ENCODE measurements at places on chromosomes 2 and 18.

- DNase-seq, result no peak
These were observed 28.9 kb upstream of the CNOT11 start for GRCh38 chr2:101223814-101224231.

GRCh38 chr2:73897240-73897583 lies 4.4 kb downstream of the ACTG2 start:
- DNase-seq, result no peak

GRCh38 chr18:69963196-69963595 lies 15.5 kb upstream of the CD226 start:
- DNase-seq, result no peak

DNA sequence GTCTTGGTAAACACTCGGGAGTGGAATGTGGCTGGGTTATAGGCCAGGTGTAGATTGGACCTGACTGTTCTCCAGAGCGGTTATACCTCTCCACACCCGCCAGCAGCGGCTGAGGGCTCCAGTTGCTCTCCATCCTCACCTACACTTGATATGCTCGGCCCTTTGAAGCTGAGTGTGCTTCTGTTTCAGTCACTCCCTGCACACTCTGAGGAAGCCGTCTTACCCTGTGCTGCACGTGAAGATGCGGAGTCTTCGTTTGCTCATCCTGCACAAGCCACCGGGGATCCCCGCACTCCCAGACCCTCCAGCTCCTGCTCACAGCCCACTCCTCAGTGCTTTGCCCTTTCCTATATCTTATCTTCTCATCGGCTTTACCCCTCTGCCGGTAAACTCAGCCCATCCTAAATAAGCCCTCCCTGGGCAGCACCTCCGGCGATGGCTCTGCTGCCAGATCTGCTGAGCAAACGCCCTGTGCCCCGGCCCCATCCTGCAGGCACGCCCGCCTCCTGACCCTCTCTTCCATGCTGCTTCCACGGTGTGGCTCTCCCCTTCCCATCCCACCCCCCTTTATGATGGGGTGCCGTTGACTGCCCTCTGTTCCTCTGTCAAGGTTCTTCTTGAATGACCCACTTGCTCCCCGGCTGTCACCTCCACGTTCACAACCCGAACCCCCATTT lies 47.3 kb upstream of the ODC1 start:
- DNase-seq, result no peak

GRCh38 chr18:3648641-3649040 lies 198.7 kb downstream of the TGIF1 start:
- no peak for DNase-seq

GRCh38 chr2:129738799-129739198 lies 240.7 kb upstream of the RAB6C start:
- DNase-seq, result no peak

DNA sequence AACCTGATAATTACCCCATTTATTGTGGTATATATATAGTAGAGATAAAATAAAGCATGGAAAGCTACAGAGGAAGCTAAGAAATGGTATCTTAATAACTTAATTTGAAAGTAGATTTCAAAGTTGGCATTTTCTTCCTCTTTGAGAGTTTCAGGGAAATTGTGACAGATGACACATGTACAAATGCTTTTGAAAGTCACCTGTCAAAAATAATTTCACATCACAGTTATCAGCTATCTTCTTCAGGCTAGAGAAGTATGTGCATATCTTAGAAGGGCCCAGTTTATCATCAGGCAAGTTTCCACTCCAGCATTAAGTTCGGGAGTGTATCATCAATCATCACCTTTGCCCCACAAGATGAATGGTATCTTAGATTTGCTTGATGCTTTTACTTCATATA lies 457.9 kb downstream of the LRRTM4 start:
- DNase-seq, result no peak

Measured in stimulated activated CD8-positive, alpha-beta memory T cell treated with anti-CD3 and anti-CD28 coated beads, Interleukin-15, amount 100 ng/mL, for 24 hours (primary cell).